ENCODE measurements at places on chromosomes 16 and 17. TPM values are rescaled to one million over a fixed set of nuclear protein-coding genes. Genes with fewer than 3 reads are reported as not detected.

The G6PC1 gene
- not detected for total RNA-seq

The CRISPLD2 gene
- 0.08 TPM for total RNA-seq

The RRAD gene
- 4.0 TPM for total RNA-seq

The NRN1L gene
- total RNA-seq: 0.92 TPM

The CDK3 gene
- 5.3 TPM for total RNA-seq

DNA sequence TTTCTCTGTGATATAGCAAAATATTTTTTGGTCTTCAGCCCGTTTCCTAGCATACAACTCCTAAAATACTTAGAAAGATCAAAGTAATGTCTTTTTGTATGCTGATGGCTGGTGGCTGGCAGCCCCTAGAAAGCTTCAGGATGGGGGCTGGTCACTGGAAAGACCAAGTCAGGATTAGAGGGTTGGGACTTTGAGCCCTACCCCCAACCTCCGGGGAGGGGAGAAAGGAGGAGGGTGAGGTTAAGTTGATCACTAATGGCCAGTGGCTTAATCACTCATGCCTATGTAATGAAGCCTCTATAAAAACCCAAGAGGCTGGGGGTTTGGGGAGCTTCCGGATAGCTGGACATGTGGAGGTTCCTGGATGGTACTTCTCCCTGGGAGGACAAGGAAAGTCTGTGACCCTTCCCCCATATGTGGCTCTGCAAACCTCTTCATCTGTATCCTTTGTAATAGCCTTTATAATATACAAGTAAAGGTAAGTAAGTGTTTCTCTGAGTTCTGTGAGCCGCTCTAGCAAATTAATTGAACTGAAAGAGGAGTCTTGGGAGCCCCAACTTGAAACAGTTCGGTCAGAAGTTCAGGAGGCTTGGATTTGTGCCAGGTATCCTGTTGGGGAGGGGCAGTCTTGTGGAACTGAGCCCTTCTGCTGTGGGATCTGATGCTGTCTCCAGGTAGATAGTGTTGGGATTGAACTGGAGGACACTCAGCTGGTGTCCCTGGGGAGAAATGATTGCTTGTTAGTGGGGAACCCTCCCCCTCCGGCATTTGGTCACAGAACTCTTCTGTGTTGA, 3.5 kb downstream of the SLC7A6 start:
- H3K4me1 ChIP-seq: peaks cover 28% of the 10 kb centered on the region
- DNase-seq: no peak
- H3K4me3 ChIP-seq: peak overlapping the region; percentile 42
- H3K27me3 ChIP-seq: no peaks in the 10 kb centered on the region
- H3K36me3 ChIP-seq: peaks cover 3% of the 10 kb centered on the region

GRCh38 chr17:64477849-64478248, 19.0 kb downstream of the POLG2 start:
- peaks cover 2% of the 10 kb centered on the region for H3K36me3 ChIP-seq
- no peak overlapping the region for H3K4me3 ChIP-seq
- no peak for DNase-seq
- H3K27ac ChIP-seq: no peak overlapping the region

DNA sequence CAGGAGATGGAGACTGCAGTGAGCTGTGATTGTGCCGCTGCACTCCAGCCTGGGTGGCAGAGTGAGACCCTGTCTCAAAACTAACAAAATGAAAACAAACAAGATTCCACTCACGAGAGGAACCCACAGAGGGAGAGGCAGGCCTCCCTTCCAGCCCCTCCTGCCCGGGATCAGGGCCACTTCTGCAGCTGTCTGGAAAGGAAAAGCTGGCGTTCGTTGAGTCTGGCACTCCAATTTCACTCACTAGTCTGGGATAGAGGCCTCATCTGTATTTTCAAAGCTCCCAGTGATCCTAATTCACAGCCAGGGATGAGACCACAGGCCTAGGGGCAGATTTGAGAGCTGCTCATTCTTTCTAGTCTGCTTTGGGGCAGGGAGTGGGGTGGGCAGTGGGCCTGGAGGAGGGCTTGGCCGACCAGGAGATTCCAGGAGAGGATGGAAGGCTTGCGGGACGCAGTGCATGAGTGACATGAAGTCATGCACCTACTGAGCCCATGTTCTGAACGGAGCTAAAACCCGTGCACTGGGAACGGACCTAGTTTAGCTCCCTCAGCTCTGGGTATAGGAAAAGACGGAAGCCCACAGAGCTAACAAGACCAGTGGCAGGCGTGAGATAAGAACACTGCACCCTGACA, 54.0 kb downstream of the COTL1 start:
- no peak for DNase-seq
- H3K36me3 ChIP-seq: peaks cover 28% of the 10 kb centered on the region
- H3K27ac ChIP-seq: no peak overlapping the region

- no peaks in the 10 kb centered on the region for H3K27me3 ChIP-seq
- H3K27ac ChIP-seq: no peak overlapping the region
- H3K4me1 ChIP-seq: no peaks in the 10 kb centered on the region
- no peaks in the 10 kb centered on the region for H3K36me3 ChIP-seq
- DNase-seq: no peak
- H3K4me3 ChIP-seq: no peak overlapping the region
These were observed 21.8 kb upstream of the GNG13 start for GRCh38 chr16:822174-822908.

DNA sequence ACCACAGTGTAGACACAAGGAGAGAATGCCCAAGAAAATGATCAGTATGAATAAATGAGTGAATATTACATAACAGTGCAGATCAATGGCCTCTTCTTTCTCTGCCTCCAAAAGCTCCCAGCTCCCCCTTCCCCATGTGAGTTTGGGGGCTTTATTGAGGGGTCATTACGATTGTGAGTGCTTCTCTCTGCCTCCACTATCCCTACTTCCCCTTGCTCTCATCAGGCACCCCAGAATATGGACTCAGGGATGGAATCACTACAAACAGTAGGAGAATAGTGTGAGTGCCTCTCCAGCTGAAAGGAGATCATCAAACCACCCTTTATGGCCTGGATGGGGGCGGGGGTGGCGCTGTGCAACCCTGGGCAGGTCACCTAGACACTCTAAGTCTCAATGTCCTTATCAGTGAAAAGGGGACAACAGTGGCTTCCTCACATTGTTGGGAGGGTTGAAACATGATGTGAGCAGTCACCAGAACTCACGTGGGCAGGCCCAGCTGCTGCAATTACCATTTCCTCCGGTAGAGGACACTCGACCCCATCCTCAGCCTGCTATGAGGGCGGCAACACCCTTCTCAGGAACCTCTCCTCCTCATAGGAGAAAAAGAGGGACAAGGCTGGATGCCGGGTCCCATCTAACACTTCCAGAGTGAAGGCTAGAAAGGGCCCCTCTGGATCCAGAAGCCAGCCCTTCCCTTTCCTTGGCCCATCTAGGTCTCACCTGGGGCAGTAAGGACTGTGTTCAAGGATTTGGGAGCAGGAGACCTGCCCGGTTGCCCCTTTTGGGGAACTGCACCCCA, 2.1 kb upstream of the EPOP start:
- peaks cover 30% of the 10 kb centered on the region for H3K4me1 ChIP-seq
- no peaks in the 10 kb centered on the region for H3K36me3 ChIP-seq
- peaks cover 6% of the 10 kb centered on the region for H3K27me3 ChIP-seq
- no peak overlapping the region for H3K27ac ChIP-seq
- no peak overlapping the region for H3K4me3 ChIP-seq

DNA sequence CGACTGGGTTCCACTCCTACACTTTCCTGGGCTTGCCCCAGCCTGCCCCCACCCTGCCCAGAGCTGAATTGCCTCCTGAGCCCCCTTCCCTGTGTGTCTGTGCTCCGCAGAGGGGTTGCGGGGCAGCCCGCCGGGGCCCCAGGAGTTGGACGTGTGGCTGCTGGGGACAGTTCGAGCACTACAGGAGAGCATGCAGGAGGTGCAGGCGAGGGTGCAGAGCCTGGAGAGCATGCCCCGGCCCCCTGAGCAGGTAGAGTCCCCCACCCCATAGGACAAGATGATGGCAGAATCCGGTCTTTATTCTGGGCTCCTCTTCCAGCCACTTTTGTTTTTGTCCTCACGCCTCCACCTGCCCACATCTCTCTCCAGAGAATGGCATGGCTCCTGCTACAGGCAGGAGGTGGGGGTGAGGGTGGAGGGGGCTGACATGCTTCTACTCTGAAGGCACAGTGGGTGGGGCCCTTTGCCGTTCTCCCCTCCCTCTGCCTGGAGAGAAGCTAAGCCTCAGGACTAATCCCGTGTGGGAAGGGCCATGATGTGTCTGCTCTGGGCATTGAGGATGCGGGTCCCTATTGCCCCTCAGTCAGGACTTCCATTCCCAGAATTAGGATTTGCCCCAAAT, 3.5 kb downstream of the ACBD4 start:
- DNase-seq: no peak
- no peaks in the 10 kb centered on the region for H3K27me3 ChIP-seq
- no peaks in the 10 kb centered on the region for H3K36me3 ChIP-seq
- no peak overlapping the region for H3K27ac ChIP-seq
- no peak overlapping the region for H3K4me3 ChIP-seq

DNA sequence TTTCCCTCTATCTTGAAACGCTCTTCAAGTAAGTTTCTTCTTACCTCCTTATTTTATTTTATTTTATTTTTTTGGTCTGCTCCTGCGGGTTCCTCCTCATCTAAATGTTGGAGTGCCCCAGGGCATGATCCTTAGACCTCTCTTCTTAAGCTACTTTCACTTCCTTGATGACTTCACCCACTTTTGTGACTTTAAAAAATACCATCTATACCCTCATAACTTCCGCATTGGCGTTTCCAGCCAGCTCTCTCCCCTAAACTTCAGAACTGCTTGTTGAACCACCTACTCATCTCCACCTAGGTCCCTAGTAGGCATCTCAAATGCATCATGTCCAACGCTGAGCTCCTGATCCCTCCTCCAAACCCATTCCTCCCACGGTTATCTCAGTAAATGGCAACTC, 51.4 kb upstream of the NFAT5 start:
- DNase-seq: no peak
- no peaks in the 10 kb centered on the region for H3K27me3 ChIP-seq
- H3K4me1 ChIP-seq: peaks cover 2% of the 10 kb centered on the region
- H3K36me3 ChIP-seq: no peaks in the 10 kb centered on the region
- H3K4me3 ChIP-seq: no peak overlapping the region
